ENCODE measurements at places on chromosomes 1 and 21.

- no peak for DNase-seq
Measured at GRCh38 chr1:206102292-206102936, 14.8 kb downstream of the AVPR1B start.

- no peak for DNase-seq
Measured at GRCh38 chr1:111948209-111949171, 41.0 kb downstream of the KCND3 start.

GRCh38 chr1:15956150-15956549, 19.8 kb downstream of the ZBTB17 start:
- no peak for DNase-seq

DNA sequence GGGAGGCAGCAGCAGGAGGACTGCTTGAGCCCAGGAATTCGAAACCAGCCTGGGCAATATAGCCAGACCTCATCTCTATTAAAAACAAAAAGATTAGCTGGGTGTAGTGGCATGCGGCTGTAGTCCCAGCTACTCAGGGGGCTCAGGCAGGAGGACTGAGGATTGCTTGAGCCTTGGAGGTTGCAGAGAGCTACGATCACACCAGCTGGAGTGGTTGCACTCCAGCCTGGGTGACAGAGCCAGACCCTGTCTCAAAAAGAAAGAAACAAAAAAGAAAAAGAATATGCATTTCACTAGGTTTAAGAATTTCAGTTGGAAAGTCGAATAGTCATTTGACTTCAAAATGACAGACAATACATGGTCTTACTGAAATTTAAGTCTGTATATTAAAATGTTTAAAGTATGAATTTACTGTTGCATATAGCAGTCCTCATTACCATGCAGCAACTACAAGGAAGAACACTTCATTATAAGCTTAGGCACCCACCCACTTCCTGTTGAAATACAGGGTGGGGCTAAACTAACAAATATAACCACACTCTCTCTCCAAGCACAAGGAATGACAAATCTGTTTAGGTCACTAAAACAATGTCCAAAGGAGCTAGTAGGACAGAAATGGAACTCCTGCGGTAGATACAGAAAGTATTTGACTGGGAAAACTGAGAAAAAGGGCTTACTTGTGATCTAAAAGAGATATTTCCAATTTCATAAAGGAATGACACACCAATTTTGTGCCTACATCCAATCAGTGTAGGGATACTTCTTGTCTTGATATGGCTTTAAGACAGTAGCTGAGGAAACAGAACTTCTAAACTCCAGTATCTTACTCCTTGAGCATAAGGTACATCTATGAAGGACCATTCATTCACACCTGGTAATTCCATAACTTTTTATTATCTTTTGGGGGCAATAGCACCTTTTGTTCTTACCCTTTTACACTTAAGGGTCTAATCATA, 44.1 kb downstream of the GPR3 start:
- DNase-seq = no peak

DNA sequence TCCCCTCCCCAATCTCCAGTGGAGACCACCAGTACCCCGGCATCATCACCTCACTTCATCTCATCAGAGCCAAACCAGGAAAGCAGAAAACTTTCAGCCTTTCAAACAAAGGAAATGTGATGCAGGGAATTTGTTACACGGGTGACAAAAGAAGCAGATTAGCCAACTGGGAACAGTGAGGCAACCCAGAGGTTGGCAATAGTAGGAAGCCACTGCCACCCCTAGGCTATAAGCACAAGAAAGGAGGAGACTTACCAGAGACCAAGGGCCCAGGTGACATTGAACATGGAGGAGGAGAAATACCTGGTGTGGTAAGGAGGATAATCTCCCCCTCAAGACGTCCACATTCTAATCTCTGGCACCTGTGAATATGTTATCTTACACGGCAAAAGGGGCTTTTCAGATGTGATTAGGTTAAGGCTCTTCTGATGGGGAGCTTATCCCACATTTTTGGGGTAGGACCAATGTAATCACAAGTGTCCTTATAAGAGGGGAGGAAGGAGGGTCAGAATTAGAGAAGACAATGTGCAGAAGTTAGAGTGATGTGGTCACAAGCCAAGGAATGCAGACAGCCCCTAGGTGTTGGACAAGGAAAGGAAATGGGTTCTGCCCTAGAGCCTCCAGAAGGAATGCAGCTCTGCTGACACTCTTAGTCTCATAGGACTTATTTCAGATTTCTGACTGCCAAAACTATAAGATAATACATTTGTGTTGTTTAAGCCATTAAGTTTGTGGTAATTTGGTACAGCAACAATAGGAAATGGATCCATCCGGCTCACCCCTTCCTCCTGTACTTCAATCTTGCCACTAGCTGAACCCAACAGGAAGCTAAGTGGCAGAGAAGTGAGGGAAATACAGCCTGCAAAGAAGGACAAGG, 83.6 kb upstream of the VAV3 start:
- DNase-seq = no peak

- DNase-seq = no peak
Measured at GRCh38 chr1:164477343-164477742, 81.6 kb upstream of the PBX1 start.
